Activated naive CD4-positive, alpha-beta T cell treated with Interleukin-2 at 50 U/mL for 16 hours (primary cell): ENCODE measurements at places on chromosomes 5 and 9.

- DNase-seq: no peak
Observed at GRCh38 chr9:2758162-2758897, 41.0 kb downstream of the KCNV2 start.

- no peak for DNase-seq
Observed at GRCh38 chr5:369151-369868, 47.8 kb downstream of the AHRR start.

GRCh38 chr5:17172791-17173190 lies 44.6 kb upstream of the BASP1 start:
- no peak for DNase-seq

- DNase-seq: no peak
Observed at GRCh38 chr5:1852324-1852947, 30.3 kb downstream of the IRX4 start.

DNA sequence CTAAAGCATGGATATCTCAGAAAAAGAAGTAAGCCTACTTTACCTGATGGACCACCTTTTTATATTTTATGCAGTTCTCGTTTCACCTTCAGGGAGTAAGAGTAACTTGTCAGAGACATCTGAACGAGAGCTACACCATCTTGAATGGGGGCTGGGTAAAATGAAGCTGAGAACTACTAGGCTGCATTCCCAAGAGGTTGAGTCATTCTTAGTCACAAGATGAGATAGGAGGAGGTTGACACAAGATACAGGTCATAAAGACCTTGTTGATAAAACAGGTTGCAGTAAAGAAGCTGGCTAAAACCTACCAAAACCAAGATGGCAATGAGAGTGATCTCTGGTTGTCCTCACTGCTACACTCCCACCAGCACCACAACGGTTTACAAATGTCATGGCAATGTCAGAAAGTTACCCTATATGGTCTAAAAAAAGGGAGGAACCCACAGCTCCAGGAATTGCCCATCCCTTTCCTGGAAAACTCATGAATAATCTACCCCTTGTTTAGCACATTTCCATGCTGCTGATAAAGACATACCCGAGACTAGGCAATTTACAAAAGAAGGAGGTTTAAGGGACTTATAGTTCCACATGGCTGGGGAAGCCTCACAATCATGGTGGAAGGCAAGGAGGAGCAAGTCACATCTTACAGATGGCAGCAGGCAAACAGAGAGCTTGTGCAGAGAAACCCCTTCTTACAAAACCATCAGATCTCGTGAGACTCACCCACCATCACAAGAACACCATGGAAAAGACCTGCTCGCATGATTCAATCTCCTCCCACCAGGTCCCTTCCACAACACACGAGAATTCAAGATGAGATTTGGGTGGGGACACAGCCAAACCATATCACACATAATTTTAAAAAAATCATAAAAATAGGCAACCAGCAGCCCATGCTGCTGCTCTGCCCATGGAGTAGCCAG lies 62.5 kb downstream of the GIN1 start:
- DNase-seq: no peak

DNA sequence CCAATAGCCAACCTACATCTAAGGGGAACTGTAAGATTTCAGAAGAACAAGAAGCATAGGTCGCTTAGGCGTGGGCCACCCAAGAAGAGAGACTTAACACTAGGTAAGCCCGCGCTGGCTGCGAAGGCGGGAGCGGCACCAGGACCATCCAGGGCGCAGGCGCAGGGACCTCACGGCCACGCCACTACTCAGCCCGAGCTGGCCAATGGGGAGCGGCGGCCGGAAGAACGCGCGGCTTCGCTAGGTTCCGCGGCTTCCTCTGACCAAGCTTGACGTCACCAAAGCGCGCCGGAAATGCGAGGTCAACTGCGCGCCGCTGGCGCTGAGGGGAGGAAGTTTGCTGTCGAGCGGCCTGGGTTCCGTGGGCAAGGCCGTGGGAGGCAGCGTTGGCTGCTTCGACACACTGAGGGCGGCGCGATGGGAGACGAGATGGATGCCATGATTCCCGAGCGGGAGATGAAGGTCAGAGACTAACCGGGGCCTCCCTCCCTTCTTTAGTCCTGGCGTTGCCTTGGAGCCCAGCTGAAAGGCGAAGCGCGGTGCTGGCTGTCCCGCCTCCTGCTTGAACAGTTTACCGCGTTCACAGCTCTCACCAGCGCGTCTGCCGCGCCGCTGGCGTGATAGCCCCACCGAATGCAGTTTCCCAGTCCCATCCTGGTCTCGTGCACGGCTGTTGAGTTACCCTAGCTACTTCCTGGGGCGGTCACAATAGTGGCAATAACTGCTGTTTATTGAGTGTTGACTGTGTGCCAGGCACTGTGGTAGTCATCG lies at the start of gene NUP214:
NUP214 (plus strand) TSS at position 299 of the 771 bp plus-strand sequence; CDS start at position 418, 119 bp downstream.
- peak; percentile 100 for DNase-seq

GRCh38 chr9:80875947-80876346 lies 813.4 kb downstream of the TLE1 start:
- DNase-seq: no peak

DNA sequence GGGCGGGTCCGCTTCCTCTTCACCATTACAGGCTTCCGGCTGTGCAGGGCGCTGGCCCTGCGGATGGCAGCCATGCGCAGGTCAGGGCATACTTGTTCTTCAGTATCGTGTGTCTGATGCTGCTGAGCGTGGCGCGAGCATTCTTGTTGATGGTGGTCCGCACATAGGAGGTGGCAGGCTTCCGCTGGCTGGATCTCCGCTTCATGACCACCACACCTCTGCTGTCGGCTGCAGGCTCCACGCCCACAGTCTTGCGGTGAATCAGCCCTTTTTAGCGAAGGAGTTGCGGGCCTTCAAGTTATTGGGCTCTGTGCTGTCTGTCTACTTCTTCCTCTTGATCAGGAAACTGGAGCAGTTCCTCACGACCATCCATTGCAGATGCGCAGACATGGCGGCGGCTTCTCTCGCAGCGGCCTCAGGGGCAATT lies 62.4 kb upstream of the ZNF608 start:
- DNase-seq: no peak

DNA sequence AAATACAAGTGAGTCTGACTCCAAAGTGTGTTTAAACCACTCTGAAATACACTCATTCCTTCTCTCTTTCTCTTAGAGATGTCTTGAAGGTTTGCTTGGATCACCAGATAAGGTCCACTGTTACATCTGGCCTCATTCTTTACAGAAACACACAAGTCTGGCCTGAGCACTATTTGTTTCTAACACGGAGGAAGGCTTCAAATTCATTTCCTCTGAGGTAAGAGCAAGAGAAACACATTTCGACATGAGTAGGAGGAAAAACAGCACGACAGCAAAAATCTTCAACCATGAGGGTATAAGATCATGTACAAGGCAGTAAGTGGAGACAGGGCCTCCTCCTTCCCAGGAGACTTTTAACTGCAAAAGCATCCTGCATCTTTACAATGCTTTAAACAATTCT lies 8.0 kb downstream of the SIL1 start:
- DNase-seq: no peak

DNA sequence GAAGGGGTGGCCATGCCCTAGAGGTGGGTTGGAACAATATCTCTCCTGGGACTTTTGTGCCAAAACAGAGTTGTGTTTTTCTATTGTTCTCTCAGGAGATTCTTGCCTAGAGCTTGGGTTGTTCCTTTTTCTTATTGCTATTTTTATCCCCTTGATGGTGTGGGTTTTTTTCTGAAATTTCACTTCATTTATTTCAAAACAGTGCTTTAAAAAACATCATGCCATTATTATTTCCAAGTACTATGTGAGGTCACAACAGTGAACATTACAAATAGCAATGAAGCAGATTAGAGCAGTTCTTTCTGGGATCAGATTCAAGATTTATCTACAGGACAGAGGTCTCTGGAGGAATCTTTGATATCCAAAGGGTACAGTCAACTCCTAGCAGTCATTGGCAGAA lies 76.6 kb downstream of the ACTBL2 start:
- DNase-seq: no peak

DNA sequence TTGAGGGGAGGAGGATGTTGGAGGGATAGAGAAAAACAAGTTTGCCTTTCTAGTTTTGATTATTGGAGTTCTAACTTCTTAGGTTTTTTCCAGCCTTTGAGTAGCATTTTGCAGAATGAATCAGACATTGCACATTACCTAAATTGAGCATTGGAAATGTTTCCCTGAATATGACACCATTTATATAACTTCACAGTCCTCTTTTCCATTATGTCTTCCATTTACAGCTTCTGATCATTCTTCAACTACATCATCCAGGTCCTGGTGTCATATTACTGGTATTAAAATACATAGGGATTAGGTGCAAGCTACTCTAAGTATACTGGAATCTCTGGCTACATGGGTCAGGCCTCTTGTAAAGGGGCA lies 286.1 kb downstream of the ARHGAP26 start:
- DNase-seq: no peak

DNA sequence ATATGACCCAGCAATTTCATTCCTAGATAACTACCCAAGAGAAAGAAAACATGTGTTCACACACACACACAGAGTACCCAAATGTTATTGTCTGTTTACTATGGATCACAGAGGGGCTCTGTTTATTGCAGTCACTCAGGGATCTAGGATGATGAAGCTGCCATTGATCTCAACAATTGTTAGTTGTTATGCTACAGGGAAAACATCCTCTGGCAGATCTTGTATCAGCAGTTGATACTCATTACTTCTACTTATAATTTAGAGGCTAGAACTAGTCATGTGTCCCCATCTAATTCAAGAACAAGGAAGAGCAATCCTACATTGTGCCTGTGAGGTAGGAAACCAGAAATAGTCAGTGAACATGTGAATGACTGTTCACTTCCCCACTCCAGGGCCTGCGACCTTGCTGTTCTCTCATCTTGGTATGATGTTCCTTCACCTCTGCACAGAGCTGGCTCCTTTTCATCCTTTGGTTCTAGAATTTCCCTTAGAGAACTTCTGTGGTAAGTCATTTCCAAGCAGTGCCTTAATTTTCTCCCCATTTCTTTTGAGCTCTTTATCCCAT lies 30.3 kb downstream of the NMUR2 start:
- no peak for DNase-seq

- DNase-seq: no peak
Observed at GRCh38 chr9:16405421-16405820, 465.0 kb downstream of the BNC2 start.

GRCh38 chr5:101574017-101574416 lies 670.9 kb upstream of the ST8SIA4 start:
- DNase-seq: no peak

- DNase-seq: no peak
Observed at GRCh38 chr5:69046375-69046957, 47.3 kb upstream of the SLC30A5 start.

GRCh38 chr5:93594591-93595419 lies 11.8 kb downstream of the NR2F1 start:
- no peak for DNase-seq

- DNase-seq: no peak
Observed at GRCh38 chr5:57341380-57341979, 141.1 kb downstream of the ACTBL2 start.

GRCh38 chr5:135030956-135031812 lies 2.8 kb downstream of the PITX1 start:
- no peak for DNase-seq
